ENCODE measurements at places on chromosomes 4 and X.

GRCh38 chrX:155534800-155535199 is 76.4 kb upstream of the F8A3 start:
- no peak for DNase-seq

- DNase-seq, result no peak
Measured at GRCh38 chrX:16212436-16212835, 45.2 kb downstream of the MAGEB17 start.

DNA sequence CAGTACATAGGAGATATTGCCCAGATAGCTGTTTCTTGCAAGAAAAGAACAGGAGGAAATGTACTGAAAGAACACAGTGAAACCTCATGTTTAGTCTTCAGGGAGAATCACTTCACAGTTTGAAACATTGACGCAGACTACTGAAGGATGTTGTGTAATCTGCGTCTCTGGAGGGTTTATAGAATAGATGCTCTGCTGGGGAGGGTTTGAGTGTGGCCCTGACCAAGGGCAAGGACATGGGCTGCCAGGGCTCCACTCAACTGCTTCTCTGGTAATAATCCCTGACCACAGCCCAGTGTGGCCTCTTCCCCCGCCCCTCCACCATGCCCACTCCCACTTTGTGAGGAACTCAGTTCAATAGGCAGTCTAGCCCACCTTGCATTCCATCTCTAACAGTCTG is 15.8 kb upstream of the ACE2 start:
- DNase-seq, result no peak

DNA sequence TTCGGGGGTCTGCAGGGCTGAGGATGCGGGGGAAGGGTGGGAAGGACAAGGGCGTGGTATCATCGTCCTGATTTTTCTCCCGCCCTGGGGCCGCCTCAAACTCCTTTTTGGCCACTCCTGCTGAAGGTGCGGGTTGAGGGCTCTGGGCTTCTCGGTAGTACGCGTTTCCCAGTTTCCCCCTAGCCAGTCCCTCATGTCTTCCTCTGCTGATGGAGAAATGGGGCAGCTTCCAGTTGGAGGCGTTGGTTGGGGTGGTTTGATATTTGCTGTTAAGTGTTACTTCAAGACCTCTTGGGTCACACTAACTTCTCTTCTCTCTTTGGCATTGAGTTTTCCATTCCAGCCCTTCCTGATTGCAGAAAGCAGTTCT is 482 bp downstream of the GSTCD start:
- DNase-seq, result no peak

GRCh38 chr4:151605215-151605614 is 155.6 kb downstream of the GATB start:
- no peak for DNase-seq

- no peak for DNase-seq
Measured at GRCh38 chrX:53682885-53683555, 3.5 kb downstream of the HUWE1 start.

GRCh38 chr4:26425953-26426352 is 64.3 kb downstream of the CCKAR start:
- no peak for DNase-seq

DNA sequence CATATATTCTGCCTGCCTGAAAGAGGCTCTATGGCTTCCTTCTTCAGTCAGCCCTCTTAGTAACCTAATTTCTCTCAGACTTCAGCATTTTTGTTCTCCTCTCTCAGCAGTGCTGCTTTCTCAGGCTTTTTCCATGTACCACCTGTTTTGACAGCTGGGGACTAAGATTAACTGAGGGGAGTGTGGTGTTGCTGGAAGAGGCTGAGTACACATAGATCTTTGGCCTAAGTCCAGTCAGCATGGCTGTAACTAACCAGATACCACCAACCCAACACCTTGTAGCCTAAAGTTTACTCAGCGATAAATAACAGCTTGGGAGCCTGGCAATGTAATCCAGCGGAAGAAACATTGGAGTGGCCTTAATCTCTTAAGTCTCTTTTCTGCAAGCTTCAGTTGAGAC is 85.5 kb downstream of the RTL3 start:
- DNase-seq, result no peak

GRCh38 chr4:34732176-34732950 is 1512.0 kb downstream of the ARAP2 start:
- no peak for DNase-seq

- DNase-seq, result no peak
Measured at GRCh38 chr4:76615999-76616398, 181.0 kb downstream of the SHROOM3 start.

GRCh38 chrX:81202456-81202819 is 536 bp downstream of the SH3BGRL start:
- DNase-seq, result no peak

- DNase-seq, result no peak
Measured at GRCh38 chrX:105328773-105329172, 108.3 kb upstream of the TEX13A start.

All from AG04450 (cell line).